Motor neuron (in vitro differentiated cells): ENCODE measurements at places on chromosomes 16 and 17.

DNA sequence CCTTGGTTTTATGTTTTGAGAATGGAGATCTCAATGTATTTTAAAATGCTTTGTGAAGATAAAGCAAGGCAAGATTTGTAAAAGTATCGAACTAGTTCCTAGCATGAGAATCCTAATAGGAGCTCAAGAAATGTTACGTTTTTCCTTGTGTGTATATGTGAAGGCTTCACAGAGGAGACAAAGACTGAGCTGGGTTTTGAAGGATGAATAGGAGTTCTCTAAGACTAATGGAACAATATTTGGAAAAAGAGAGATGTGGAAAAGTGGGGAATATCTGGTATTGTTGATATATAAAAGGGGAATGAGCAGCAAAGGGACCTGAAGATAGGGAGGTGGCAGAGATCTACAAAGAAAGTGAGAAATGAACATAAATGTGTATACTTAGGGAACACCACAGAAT, 127.4 kb downstream of the SNX11 start:
- ATAC-seq: no peak

DNA sequence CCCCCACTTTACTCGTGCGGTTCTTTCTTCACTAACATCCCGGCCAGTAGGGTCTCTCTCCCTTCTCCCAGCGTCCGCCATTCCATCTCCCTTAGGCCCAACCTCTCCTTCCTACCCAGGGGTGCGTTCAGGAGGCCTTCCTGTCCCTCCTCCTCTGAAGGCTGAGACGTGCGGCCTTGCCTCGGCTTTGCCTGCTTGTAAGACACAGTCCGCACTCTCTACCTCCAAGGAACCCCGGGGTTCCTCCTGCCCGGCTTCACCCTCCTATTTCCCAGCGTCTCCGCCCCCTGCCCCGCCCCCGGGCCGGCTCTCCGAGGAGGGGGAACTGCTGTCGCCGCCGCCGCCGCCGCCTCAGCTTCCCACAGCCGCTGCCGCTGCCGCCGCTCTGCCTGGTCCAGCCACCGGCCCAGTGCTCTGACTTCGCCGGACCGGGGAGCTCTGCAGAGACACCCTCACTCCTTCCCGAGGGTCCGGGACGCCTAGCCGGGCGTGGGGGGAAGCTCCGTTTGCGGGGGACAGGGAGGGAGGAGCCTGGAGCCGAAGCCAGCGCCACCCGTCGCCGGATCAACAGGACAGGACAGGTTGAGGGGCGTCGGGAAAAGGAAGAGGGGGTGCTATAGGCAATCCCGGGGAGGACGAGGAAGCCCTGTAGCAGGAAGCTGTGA, 1.2 kb upstream of the FGF11 start:
- ATAC-seq: peak; percentile 3

- no peak for ATAC-seq
Measured at GRCh38 chr16:30660424-30661261, 2.4 kb downstream of the FBRS start.

GRCh38 chr17:48871035-48871550, 21.5 kb upstream of the ATP5MC1 start:
- ATAC-seq: no peak

DNA sequence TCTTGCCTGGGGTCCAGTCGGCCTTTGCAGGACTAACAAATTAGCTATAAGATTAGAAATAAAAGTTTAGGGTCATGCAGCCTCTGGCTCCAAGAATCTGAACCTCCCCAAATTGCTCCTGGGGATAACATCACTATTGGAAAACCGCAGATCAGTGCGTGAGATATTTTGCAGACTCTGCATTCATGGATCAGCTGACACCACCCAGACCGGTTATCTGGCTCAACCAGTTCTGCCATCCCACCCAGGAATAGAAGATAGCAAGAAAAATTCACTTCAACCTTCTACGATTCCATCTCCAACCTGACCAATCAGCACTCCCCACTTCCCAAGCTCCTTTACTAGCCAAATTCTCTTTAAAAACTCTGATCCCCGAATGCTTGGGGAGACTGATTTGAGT, 4.3 kb upstream of the PGS1 start:
- ATAC-seq: no peak

DNA sequence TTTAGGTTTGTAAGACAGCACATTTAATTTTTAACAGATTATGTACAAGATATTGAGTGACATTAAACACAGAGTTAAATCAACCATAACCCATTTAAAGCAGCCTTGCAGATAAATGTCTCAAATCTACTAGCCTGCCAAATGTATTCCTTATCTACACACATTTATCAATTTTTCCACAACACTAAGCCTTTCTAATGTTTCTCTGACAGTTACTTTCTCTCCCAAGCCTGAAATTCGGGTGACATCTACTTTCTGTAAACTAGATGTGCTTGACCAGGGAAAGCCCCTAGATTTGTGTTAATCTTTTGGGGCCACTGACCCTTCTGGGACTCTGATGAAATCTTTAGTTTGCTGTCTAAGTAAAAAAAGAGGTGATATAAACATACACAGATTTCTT, 69.0 kb downstream of the CDH13 start:
- ATAC-seq: no peak

DNA sequence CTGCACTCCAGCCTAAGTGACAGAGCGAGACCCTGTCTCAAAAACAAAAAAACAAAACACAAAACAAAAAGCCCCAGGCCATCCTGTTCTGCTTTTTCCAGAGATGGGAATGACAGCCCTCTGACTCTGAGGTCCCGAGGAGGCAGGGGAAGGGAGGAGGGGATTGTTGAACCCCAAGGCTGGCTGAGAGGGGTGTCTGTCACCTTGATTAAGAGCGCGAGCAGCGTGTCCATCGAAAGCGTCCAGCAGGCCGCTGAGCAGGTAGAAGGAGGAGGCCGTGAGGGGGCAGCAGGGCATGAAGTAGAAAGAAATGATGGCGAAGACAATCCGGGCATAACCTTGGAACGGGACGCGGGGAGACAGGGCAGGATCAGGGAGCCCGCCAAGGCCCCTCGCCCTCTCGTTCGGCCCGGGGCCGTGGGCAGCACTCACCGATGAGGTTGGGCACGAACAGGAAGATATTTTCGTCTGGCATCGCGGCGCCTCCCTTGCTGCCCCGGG, 593 bp downstream of the CDIPT start:
- peak; percentile 16 for ATAC-seq

DNA sequence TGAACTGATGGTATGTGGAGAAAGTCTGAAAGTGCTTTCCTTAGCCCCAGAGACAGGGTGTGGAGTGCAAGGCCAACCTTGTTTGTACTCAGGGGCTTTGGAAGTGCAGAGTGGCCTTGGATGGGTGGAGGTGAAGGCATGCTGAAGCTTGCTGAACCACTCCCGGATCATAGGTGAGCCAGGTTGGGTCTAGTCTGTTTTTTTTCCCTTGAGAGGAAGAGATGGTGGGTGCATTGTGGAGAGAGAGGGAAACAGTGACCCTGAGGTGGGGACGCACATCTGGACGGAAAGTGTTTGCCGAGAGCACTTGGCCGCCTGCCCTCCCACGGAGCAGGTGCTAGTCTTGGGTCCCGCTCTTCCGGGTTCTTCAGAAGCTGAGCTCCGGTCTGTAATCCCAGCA, 12.5 kb downstream of the ABAT start:
- no peak for ATAC-seq

- no peak for ATAC-seq
Measured at GRCh38 chr17:413016-413350, 60.4 kb upstream of the RPH3AL start.

DNA sequence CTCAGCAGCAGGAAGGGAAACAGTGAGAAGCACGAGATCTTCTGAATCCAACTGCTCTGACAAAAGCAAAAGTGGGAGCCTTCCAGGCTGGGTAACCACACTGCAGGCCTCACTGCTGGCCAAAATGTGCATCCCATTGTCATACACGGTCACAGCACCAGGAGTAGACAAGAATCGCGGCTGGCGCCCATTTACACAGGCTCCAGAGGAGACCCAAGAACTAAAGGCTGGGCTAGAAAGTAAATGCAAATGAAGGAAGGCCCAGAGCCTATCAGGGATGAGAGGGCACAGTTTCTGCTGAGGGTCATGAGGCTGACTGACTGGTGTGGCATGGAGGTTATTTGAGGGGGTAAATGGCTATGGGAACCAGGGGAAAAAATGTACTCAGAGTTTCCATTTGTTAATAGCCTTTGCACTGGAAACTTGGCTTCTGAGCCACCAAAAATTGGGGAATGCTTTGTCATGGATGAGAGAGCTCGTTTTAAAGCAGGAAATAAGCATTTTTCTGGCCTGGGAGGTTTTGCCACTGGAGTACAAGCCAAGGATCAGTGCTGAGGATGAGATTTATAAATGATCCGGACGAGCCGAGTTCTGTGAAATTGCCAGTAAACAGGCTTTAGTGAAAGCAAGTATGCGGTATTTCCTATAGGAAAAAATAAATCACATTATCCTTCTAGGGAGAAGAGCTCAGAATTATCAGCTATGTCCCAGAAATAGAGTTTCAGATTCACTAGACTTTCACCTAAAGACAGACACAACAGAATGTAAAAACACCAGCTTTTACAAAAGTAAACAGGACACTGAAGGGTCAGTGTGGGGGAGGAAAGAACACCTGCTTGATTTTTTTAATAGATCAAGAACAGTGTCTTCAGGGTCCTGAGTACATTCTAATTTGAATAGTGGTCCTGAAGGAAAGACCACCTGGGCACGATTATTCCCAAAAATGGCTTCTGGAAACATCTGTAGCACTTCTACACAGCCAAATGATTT, 66.9 kb upstream of the GSG1L start:
- ATAC-seq: no peak

DNA sequence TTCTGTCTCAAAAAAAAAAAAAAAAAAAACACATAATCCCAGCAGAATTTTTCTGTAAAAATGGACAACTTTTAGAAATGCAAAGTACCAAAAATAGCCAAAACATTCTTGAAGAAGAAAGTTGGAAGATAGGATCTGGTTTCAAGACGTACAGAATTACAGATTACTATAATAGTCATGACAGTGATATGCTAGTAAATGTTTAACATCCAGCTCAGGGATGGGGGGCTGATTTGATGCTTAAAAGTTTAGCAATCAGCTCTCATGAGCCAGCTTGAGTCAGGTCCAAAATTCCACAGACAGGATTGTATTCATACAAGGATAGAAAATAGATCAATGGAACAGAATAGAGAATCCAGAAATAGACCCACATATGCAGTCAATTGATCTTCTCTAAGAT, 100.5 kb downstream of the CYB561 start:
- ATAC-seq: no peak

- ATAC-seq: no peak
Measured at GRCh38 chr16:87042551-87043230, 274.5 kb downstream of the C16orf95 start.

- no peak for ATAC-seq
Measured at GRCh38 chr17:83136931-83137330, 57.5 kb downstream of the METRNL start.

GRCh38 chr17:75090871-75091854, 3.4 kb downstream of the SLC16A5 start:
- ATAC-seq: no peak
